ENCODE measurements at places on chromosomes 11 and 22.

DNA sequence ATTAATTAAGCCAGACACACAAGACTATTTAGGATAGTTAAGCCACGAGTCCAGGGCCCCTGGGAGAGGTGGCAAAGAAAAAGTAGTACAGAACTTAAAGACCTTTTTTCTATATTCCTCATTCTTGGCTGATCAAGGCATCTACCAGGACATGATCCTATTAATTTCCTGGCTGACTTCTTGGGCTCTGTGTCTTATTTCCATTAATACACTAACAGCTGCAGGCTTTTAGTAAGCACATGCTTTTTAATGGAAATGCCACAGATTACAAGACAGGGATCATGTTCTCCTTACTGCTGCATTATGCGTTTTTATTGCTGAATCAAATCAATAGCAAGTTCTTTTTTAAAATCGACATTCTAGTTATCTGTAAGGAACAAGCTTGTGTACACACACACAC is 35.2 kb downstream of the BTG4 start:
- no peak for DNase-seq

GRCh38 chr22:38490915-38491314 is 15.2 kb downstream of the DDX17 start:
- DNase-seq = no peak

DNA sequence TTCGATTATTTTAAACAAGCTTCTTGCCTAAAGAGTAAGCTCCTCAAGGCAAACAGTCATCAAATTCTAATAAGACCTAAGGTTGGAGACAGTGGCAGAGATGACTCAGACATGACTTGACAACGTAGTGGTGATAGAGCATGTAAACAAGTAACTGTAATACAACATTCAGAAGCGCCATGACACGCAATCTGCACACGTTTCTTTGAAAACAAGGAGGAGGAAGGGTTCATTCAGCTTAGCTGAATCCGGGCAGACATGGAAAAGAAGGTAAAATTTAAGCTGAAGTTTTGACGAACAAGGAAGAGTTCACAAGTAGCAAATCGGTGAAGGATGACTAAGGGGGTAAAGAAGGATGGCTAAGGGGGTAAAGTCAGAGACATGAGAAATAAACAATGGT is 152.4 kb upstream of the ZC3H12C start:
- DNase-seq = no peak

- DNase-seq = no peak
These were observed 11.9 kb downstream of the FAM168A start for GRCh38 chr11:73585834-73586575.

DNA sequence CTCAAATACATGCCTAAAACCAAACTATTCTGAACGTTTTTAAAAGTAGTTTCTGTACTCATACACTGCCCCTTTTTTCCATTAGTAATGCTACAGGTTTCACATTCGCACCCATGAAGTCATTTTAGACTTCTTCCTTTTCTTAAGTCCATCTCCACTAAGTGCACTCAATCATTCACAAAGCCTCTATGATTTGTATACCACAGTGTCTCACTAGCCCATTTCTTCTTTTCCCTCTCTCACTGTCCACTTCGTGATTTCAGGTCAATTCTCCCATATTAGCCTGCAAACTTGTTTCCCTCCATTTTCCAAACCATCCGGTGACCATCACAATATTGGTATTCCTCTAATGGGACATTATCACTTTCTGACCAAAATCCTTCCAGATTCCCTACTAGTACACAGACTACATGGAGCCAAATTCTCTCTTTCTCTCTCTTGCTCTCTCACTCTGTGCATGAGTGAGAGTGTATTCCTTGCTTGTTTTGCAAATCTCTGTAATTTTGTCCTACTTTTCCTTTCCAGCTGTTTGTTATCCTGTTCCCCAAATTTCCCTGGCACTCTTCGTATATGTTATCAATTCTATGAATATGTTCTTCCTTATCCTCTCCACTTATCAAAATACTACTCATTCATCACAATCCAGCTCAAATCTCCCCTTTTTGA is 3.4 kb upstream of the ZC3H12C start:
- no peak for DNase-seq

- no peak for DNase-seq
These were observed 555.0 kb downstream of the BRD1 start for GRCh38 chr22:49272546-49273125.

DNA sequence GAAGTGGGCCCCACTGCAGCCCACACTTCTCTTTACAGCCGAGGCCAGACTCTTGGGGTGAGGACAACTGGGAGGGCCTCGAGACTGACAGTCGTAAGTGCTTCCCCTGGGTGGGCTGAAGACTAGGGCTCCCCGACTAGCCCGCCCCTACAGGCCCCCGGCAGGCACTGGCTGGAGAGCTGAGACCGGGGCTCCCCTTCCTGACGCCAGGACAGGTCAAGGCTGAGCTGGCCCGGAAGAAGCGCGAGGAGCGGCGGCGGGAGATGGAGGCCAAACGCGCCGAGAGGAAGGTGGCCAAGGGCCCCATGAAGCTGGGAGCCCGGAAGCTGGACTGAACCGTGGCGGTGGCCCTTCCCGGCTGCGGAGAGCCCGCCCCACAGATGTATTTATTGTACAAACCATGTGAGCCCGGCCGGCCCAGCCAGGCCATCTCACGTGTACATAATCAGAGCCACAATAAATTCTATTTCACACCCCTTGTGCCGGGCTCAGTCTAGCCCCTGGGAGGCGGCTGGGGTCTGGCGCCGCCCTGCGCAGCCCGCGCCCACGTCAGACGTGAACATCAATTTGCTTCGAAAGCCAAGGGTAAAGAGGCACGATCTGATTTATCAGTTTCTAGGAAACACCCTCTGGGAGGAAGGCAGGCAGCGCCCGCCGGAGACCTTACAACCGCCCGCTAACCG is 13.5 kb downstream of the SCYL1 start:
- no peak for DNase-seq

- no peak for DNase-seq
These were observed 7.6 kb downstream of the MS4A4E start for GRCh38 chr11:60235321-60235720.

GRCh38 chr22:37681556-37682049 is 4.5 kb upstream of the NOL12 start:
- DNase-seq = no peak

- peak; percentile 67 for DNase-seq
These were observed 29.6 kb upstream of the FIBIN start for GRCh38 chr11:26964339-26964738.

GRCh38 chr11:76629853-76630599 is 40.5 kb downstream of the LRRC32 start:
- DNase-seq = no peak

DNA sequence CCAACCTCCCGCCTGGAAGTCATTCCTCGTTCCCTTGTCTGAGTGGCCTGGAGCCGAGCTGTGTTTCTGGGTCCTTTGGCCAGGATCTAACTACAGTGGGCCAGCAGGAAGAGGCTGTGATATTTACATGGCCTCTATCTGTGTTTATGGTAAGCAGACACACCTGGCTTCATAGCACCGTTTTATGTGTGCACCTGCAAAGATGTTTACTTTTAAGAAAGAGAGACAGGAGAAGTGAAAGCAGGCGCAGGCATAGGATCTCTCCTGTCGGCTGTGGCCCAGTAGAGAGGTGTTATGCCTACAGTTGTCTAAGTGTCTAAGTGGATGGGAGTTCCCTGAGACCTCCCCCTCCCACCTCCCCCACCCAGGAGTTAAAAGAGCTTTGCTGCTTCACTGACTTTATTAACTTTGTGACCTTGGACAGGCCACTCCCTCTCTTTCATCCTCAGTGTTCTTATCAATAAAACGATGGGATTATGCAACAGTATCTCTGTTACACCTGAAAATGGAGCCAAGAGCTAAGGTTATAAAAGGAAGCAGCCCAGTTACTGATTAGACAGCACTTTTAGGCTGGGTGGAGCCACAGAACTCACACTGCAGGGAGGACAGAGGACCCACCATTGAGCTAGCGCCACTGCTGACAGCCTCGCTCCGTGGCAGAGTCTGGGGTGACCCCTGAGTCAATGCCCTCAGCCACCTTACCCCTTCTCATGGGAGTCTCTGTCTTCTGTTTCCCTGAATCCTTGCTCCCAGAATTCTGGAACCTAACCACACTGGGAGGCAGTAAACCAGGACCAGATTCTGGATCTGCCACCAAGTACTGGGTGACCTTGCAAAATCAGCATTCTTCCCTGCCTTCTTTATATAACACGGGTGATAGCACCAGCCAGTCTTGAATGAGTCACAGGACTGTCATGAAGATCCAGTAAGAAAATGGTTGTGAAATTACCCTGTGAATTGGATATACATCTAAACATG is 22.0 kb downstream of the ST14 start:
- DNase-seq = no peak

GRCh38 chr22:17767233-17768065 is 6.8 kb downstream of the BID start:
- DNase-seq = no peak

GRCh38 chr11:96051820-96052219 is 127.9 kb upstream of the MTMR2 start:
- DNase-seq = no peak

DNA sequence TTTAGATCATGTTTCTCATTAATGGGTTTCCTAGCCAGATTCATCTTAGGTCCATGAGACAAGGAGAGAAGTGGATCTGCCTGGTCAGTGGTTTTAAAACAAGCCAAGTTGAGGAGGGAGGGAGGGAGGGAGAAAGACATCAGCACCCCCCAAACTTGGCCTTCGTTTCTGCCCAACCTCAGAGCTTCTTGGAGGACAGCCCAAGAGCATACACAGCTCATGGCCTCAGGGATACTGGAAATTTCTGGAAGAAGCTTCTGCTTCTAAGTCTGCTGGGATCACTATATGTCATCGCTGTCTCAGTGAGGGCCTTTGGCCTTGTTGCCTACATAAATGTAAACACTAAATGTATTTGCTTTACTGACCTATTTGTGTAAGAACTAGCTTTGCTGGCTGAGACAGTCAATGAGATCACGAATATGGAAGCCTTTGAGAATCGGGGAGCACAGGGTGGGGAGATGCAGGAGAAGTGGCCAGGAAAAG is 375.1 kb downstream of the BUD13 start:
- peak; percentile 55 for DNase-seq

DNA sequence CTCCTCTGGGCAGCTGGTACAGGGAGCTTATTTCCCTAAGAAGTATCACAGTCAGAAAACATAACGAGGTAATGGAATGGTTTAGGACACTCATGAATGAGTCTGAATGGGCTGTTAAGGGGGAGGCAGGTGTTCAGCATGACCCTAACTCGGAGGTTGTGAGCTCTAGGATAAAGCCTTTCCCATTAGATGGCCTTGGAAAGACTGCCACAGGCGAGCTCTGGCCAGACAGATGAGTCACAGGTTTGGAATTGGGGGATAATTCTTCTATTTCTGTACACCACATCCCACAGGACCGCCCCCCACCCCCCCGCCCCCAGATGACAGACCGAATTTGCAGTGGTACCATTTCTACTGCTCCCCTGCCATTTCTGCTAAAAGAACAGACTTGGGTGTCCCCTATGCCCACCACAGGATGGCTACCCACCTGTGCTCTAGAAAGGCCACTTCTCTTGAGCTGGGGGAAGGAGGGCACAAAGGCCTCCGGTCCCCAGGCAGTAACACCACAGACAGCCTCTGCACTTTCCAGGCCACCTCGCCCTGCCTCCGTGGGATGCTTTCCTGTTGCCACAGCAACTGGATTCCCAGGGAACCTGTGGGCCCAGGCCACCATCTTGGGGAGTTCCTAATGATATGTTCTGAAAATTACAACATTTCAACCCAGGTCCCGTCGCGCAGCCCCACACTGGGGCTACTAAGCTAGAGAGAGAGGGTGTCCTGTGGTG is 76.7 kb downstream of the TRIM29 start:
- no peak for DNase-seq

- no peak for DNase-seq
These were observed 397.1 kb downstream of the TENM4 start for GRCh38 chr11:79043726-79044125.

DNA sequence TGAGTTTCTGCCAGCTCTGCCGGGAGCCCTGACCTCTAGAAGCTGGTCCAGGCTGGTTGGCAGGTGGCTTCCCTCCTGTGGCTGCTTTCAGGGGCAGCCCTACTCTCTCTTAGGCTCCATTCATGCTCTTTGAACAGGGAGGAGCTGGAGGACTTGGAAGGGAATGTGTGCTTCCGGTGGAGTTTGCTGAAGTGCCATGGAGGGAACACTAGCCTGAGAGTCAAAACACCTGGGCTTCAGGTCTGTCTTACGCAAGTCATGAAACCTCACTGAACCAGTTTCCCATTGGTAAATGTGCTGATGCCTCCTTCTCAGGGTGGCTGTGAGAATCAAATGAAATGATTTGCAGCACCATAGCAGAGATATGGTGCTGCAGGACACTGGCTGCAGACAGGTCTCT is 224.5 kb downstream of the KIRREL3 start:
- no peak for DNase-seq

DNA sequence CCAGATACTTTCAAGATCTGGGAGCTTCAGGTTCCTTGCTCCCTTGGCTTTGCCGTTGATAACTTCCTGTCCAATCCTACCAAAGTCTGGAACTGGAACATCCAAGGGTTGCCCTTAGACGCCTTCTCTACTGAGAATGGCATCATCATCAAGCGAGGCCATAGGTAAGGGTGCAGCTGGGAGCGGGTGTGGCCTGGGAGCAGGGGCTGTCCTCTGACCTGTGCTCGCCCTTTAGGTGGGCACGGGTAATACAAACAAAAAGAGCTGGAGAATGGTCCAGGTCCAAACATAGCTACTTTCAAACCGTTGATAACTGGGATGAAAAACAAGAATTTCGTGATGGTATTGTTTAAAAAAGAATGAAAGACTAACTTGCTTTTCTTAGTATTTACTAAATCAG is 25.0 kb downstream of the CASP12 start:
- DNase-seq = no peak

DNA sequence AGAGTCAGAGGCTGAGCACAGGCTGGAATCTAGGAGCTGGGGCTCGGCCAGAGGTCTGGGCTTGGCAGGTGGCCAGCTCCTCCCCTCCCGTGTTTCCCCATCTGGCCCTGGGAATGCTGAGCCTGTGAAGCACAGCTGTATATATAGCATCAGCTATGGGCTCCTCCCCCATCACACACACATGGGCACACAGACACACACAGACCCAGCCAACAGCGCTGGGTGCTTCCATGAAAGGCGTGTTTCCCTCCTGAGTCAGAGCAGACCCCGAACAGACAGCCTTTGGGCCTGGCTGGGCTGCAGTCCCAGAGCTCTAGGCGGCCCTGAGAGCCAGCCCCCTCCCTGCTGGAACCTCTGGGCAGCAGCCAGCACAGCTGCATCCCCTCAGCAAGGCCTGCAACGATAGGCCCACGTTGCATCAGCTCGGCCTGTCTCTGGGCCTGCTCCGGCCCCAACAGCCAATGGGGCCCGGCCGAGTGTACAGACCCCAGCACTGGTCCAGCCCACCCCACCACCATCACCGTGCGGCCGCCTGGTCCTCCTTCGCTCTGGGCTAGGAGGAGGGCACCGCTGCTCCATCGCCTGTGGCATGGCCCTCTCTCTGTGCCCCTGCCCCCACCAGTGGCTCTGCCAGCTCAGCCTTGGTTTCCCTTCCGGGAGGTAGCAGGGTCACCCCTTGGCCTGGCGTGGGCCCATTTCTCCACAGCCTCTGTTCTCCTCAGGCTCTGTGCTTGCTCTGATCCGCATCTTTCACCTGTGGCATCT is 7.6 kb upstream of the SERPINH1 start:
- DNase-seq = peak; percentile 92
